IMR-90 (cell line): ENCODE measurements at places on chromosomes 2 and 18. TPM values are rescaled to one million over a fixed set of nuclear protein-coding genes. Genes with fewer than 3 reads are reported as not detected.

Gene DNAH7
- 0.16 and 0.22 TPM in 2 replicates for polyA plus RNA-seq

DNA sequence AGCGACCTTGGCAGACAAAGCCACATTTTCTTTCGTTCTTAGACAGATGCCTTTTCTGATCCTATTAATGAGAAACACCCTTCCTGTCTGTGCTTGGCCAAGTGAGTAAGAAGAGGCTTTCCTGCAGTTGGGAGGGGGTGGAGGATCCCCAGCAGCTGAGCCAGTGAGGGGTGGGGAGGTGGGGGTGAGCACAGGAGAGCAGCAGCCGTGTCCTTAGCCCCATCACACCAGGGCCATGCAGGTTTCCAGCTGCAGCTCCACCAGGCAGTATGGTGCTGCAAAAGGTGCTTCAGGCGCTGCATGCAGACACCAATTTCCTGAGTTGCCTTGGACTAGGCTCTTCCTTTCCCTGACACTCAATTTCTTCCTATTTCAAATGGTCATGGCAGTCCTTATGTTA, 123.3 kb upstream of the SIX2 start:
- no peak overlapping the region for H3K4me3 ChIP-seq
- H3K27ac ChIP-seq: no peak overlapping the region
- DNase-seq: no peak

DNA sequence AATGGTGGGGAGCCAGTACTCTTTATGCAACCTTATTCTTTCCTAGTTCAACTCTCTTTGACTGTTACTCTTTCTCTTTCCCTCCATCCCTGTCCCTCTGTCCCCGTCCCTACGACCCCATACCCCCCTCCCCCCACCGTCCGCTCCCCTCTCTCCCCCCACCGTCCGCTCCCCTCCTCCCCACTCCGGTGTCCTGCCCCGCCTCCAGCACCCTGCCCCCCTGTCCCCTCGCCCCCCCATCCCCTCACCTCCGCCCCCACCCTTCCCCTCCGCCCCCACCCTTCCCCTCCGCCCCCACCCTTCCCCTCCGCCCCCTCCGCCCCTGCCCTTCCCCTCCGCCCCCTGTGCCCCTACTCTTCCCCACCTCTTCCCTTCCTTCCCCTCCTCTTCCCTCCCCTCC, 128.4 kb downstream of the LPIN1 start:
- no peak overlapping the region for H3K27ac ChIP-seq
- H3K36me3 ChIP-seq: no peaks in the 10 kb centered on the region
- H3K4me1 ChIP-seq: peaks cover 4% of the 10 kb centered on the region
- no peak for DNase-seq

DNA sequence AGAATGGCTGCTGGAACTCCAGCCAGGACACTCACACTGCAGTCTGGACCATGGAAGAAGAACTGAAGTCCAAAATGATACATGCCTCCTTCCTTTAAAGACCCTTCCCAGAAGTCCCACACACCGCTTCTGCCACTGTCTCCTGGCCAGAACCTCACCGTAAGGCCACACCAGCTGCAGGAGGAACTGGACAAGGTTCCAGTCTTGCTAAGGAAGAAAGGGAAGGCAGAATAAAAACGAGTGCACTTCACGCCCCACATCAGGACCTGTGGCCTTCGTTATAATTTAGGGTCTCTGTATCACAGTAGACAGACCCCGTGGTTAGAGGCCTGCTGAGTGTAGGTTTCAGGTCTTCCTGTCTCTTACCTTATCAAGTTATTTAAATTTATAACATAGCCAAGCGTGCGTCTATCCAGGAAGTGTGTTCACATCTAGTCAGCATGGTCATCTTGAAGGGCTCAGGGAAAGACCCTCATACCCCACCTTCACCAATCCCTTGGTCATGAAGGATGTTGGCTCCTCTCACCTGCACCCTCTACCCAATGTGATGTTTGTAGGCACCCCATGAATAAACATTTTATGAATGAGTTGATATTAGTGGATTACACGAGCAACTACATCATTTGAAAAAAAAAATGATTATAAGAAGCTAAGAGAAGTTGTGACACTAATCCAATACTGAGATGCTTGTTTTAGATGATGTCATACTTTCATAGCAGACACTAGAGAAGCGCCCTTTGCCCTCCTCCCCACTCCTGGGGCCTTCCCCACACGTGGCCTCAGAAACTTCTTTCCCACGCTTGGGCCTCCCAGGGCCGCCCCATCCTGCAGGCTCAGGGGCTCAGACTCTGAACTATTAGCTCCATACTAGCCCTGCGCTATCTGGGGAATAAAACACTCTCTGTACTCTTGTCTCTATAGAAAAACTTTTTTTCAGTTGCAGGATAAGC, 157.6 kb downstream of the FAM210A start:
- no peaks in the 10 kb centered on the region for H3K36me3 ChIP-seq
- no peak overlapping the region for H3K27ac ChIP-seq
- no peak for DNase-seq
- no peaks in the 10 kb centered on the region for H3K4me1 ChIP-seq

DNA sequence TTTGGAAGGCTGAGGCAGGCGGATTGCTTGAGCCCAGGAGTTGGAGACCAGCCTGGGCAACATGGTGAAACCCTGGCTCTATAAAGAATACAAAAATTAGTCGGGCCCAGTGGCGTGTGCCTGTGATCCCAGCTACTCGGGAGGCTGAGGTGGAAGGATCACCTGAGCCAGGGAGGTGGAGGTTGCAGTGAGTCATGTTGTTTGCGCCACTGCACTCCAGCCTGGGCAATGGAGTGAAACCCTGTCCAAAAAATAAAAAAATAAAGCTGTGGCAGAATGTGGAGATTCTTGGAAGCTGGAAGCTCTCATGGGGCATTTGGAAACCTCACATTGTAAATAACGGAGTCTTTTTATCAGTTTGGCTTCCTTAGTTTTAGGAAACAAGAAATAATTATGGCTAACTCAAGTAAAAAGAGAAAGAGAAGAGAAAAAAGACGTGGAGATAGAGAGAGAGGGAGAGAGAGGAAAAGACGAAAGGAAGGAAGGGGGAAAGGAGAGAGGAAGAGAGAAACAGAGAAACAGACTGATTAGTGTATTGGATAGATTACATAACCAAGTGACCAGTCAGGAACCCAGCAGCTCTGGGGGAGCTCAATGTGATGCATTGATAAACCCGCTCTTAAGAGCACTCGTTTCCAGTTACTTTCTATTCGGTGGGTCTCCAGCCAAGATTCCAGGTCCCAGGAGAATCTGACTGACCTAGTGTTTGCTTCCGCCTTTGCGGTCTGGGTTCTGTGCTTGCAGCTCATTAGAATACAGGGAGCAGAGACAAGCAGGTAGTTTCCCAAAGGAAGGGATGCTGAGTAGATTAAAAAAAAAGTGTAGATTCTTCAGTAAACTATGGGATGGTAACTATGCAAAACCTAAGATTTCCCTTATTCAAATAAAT, 1.1 kb upstream of the SPAST start:
- H3K27ac ChIP-seq: no peak overlapping the region
- peaks cover 2% of the 10 kb centered on the region; the same call in 1 of the 2 replicates for H3K4me1 ChIP-seq

Gene CLEC4F
- polyA plus RNA-seq: not detected in 2 replicates

- H3K36me3 ChIP-seq: no peaks in the 10 kb centered on the region
- DNase-seq: peak; percentile 45
- H3K4me3 ChIP-seq: no peak overlapping the region
- H3K27me3 ChIP-seq: no peaks in the 10 kb centered on the region
- no peak overlapping the region for H3K27ac ChIP-seq
These were observed 8.2 kb downstream of the ADAM17 start for GRCh38 chr2:9547262-9547991.

Gene SLC11A1
- polyA plus RNA-seq: 0.03 and 0.07 TPM in 2 replicates

GRCh38 chr2:60213865-60214625, 339.4 kb downstream of the BCL11A start:
- H3K4me3 ChIP-seq: no peak overlapping the region
- no peak for DNase-seq
- no peaks in the 10 kb centered on the region for H3K27me3 ChIP-seq
- H3K4me1 ChIP-seq: no peaks in the 10 kb centered on the region

- no peak for DNase-seq
- peaks cover 5% of the 10 kb centered on the region; the same call in 1 of the 2 replicates for H3K27me3 ChIP-seq
- H3K4me3 ChIP-seq: no peak overlapping the region
- no peak overlapping the region for H3K27ac ChIP-seq
These were observed 204.5 kb downstream of the ARL4C start for GRCh38 chr2:234292205-234292961.

GRCh38 chr2:46334389-46335271, 37.4 kb downstream of the EPAS1 start:
- peak overlapping the region; percentile 99 for H3K27ac ChIP-seq
- DNase-seq: peak; percentile 98
- no peaks in the 10 kb centered on the region for H3K27me3 ChIP-seq
- no peaks in the 10 kb centered on the region for H3K36me3 ChIP-seq
- H3K4me1 ChIP-seq: peaks cover 67% of the 10 kb centered on the region

Gene CNGA3
- not detected in 2 replicates for polyA plus RNA-seq

- no peaks in the 10 kb centered on the region for H3K36me3 ChIP-seq
- no peaks in the 10 kb centered on the region for H3K4me1 ChIP-seq
- no peak for DNase-seq
- H3K27me3 ChIP-seq: no peaks in the 10 kb centered on the region
These were observed 403.7 kb downstream of the CCDC85A start for GRCh38 chr2:56587456-56587855.

Gene ZSWIM2
- polyA plus RNA-seq: 0.09 TPM in 1 of 2 replicates, not detected in the other

DNA sequence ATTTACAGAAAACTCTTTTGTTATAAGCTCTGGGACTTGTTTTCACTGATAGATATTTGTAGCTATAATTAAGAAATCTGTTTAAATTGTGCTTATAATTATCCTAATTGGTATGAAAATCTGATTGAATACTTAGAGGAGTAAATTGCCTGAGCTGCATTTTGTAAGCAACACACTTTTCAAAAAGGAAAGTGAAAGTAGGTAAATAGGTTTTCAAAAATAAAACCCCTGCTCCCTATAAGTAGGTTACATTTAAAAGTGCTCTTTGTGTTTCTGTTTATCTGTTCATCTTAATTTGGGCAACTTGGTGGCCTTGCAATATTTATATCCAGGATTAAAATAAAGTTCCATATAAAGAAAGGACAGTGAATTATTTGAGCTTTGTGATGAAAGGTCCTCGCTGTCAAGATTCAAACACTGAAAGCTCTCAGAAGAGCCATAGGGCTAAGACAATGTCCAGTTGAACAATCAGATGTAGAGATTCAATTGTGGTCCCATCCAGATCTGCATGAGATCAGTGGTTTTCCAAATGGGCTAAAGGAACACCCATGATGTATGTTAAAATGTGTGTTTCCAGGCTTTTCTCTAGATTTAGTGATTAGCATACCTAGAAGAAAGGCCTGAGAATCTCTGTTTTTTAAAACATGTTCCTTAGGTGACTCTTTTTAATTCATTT, 371.6 kb downstream of the RPRM start:
- no peaks in the 10 kb centered on the region for H3K36me3 ChIP-seq
- H3K4me3 ChIP-seq: no peak overlapping the region
- no peaks in the 10 kb centered on the region for H3K27me3 ChIP-seq
- no peak for DNase-seq
- no peaks in the 10 kb centered on the region for H3K4me1 ChIP-seq

DNA sequence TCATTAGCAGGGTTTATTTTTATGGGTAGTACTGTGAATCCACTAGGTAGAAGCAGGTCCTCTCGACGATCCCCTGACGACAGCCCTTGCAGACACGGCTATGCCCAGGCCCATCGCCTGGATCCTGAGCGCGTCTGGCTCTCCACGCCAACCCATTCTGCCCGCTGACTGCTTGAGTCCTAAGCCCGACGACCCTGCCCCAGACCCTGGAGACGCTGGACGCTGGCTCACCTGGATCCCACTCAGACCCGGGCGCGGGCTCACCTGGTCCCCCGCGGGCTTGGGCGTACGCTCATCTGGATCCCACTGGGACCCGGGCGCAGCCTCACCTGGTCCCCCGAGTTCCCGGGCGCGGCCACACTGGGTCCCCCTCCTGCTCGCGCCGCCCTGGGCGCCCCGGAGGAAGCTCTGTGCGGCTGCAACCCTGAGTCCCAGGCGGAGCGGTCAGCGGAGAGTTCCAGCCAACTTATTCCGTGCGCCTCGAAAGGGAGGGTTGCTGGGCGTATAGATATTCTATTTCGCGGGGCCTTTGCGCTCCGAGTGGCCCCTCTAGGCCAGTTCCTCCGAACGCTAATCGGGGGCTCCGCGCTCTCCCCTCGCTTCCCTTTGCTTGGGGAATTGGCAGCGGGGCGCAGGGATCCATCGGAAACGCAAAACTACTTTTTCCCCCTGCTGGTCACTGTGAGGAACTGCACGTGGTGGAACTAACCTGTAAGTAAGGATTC, 22.4 kb upstream of the RMP24 start:
- peaks cover 13% of the 10 kb centered on the region for H3K27me3 ChIP-seq
- H3K36me3 ChIP-seq: no peaks in the 10 kb centered on the region
- H3K4me3 ChIP-seq: peak overlapping the region; percentile 58

DNA sequence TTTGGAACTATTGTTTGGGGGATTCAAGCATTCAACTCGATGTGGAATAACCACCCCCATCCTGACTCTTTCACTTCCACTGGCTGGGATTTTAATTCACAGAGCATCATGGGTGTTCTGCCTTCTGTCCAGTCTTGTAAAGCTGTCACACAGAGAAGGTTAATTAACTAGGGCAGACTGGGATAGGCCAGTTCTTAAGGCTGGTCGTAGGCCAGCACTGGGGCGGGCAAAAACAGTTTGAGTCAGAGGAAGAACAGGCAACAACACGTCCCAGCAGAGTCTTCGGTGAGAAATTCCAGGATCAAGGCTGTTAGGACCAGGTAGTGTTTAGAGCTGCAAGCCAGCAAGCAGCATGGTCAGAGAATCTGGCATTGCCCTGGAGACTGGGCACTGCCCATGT, 4.0 kb upstream of the RNF152 start:
- peaks cover 7% of the 10 kb centered on the region for H3K4me1 ChIP-seq
- DNase-seq: peak; percentile 20
- H3K4me3 ChIP-seq: no peak overlapping the region
- H3K36me3 ChIP-seq: no peaks in the 10 kb centered on the region

GRCh38 chr2:186992597-186992996, 143.6 kb upstream of the ZSWIM2 start:
- H3K27me3 ChIP-seq: no peaks in the 10 kb centered on the region
- no peak overlapping the region for H3K27ac ChIP-seq
- no peak overlapping the region for H3K4me3 ChIP-seq
- H3K4me1 ChIP-seq: no peaks in the 10 kb centered on the region
